ENCODE measurements at places on chromosomes 1 and 21.

- no peak for DNase-seq
Observed at GRCh38 chr1:227793948-227794816, 21.3 kb upstream of the PRSS38 start.

GRCh38 chr21:25709684-25710265 lies 24.9 kb downstream of the ATP5PF start:
- DNase-seq: no peak

- no peak for DNase-seq
Observed at GRCh38 chr1:182397653-182398393, 2.6 kb downstream of the TEDDM1 start.

DNA sequence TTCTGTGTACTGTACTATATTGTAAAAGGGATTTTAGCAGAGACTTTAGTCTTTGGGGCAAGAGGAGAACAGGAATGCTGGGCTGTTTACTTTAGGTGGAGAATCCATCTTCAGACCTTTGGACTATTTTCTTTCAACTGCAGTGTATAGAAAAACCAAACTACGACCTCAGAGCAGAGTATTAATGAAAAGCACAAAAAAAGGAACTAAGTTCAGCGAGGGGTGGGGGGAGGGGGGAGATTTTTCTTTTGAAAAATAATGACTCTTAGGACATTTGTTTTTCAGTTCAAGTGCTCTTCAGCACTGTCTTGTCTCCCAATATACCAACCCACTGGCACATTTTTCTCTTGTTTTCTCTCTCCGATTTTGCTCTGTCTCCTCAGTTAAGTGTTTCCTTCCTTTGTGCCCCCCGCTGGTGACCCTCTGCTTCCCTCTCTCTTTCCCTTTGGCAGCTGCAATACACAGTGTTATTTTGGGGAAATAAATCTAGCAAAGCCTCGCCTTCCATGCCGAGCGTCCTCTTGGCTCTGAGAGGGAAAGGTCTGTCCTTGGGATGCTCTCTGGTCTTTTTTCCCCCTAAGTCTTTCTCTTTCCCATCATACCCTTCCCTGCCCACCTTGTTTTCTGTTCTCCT lies 44.8 kb downstream of the ACP6 start:
- no peak for DNase-seq

DNA sequence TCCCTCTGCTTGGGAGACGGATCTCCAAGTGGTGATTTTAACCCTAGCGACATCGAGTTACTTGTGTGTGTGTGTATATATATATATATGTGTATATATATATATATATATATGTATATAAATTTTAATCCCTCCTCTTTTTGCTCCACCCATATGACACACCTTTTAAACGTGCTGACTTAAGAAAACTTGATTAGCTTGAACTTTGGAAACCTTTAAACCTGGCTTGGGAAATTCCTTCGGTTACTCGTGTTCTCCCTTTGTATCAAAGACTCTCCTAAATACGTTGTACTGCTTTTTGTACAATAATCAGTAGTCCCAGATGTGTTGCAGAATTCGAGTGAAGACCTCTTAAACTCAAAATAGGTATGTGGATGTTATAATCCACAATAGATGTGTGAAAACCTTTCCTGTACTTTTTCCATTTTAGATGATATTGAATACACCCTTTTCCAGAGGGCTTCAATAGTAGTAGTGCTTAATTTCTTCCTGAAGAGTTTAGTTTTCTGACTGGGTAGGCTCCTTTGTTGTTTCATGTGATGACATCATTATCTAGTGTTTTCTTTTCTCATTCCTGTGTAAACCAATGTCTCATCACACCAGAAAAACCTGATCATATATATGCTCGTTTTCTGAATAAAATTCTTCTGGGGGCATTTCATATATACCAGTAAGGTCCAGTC lies 1.4 kb downstream of the RNF11 start:
- DNase-seq: no peak

DNA sequence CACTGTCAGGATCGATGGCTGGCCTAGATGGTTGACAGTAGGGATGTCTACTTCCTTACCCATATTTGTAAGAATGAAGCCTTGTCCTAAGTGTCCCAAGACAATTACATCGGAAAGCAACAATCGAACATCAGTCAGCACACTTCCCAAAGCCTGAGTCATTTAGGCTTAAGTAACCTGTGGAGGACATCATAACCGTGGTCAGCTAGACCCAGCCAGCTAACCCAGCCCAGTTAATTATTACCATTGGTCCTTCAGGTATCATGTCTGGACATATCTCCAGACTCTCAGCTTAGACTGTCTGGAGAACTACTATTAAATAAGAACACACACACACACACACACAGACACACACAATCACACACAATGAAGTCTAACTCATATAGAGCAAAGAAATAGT lies 264.7 kb downstream of the TRABD2B start:
- DNase-seq: no peak

DNA sequence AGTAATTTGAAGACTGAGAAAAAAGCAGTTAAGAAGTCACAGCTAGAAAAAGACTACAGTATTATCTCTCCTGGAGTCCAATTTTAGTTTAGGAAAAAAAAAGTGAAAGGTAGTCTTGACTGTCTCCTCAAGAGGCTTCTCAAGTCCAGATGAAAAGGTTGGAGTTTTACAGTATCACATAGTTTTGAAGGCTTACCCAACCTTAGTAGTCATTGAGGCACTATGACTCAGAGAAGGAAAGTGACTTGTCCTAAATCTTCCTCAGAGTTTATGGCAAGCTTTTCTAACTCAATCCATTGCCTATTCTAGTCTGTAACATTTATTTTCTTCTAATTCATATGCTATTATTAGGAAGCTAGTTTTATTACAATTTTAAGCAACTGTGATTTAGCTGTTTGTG lies 174.9 kb downstream of the DPYD start:
- no peak for DNase-seq

DNA sequence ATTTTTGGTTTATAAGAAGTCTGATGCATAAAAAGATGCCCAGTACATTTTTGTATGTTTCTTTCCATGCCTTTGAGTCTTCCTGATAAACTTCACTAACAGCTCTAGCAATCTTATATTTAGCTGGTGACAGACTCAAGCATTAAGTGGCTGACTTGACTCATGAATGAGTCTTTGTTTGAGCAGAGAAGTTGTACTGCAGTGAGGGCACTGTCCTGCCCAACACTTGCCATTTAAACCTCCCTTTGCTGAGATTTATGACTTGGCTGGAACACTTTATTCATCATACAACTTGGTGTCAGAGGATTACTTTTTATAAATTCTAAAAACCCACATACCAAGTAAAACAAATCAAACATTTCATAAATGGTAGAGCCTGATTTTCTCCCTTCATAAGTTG lies 14.6 kb upstream of the CAMSAP2 start:
- no peak for DNase-seq

- no peak for DNase-seq
Observed at GRCh38 chr1:8010080-8010664, 15.9 kb downstream of the ERRFI1 start.

- DNase-seq: no peak
Observed at GRCh38 chr1:197923038-197923437, 5.9 kb downstream of the LHX9 start.
